Osteoblast (primary cell): ENCODE measurements at places on chromosomes 3 and 15. TPM values are rescaled to one million over a fixed set of nuclear protein-coding genes. Genes with fewer than 3 reads are reported as not detected.
A peak's percentile ranks its signal among the peaks of the same experiment; 100 is the strongest.

Gene SLC28A1
- not detected in 2 replicates for total RNA-seq

Gene DAPK2
- total RNA-seq, result 23.5 and 31.8 TPM in 2 replicates

Gene TM4SF1
- total RNA-seq, result 209 and 210 TPM in 2 replicates

Gene ALDH1A3
- 54.6 and 61.6 TPM in 2 replicates for total RNA-seq

GRCh38 chr3:64082411-64082810 lies 59.1 kb upstream of the PSMD6 start:
- H3K27ac ChIP-seq, result no peak overlapping the region
- DNase-seq, result peak; percentile 52
- no peaks in the 10 kb centered on the region for H3K4me1 ChIP-seq
- no peaks in the 10 kb centered on the region for H3K36me3 ChIP-seq

DNA sequence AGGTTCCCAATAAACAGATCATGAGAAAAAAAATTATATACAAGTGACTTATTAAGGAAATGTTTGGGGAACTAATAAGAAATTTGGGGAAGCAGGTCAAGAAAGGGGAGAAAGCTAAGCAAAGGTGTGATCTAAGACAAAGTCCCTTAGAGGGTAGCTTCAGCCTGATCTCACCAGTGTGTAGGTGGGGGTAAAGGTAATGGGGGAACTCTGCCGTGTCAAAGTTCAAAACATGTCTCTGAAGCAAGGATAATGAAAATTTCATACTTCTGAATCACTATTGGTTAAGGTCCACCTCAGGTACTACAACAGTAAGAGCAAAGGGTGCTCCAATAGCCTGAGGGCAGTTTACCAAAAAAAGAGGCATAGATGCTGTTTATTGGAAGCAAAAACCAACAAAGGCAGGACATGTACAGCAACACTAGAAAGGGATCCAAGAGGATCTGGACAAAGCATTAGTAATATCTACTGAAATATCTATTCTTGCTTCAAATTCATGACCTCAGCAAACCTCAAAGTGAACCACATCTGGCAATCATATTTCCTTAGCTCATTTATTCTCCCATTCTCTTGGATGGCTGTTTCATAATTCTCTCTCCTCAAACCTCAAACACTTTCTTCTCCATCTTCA lies 6.9 kb downstream of the ACAD11 start:
- no peak overlapping the region for H3K27ac ChIP-seq
- DNase-seq, result no peak
- peaks cover 8% of the 10 kb centered on the region for H3K4me1 ChIP-seq
- no peak overlapping the region for H3K4me3 ChIP-seq

DNA sequence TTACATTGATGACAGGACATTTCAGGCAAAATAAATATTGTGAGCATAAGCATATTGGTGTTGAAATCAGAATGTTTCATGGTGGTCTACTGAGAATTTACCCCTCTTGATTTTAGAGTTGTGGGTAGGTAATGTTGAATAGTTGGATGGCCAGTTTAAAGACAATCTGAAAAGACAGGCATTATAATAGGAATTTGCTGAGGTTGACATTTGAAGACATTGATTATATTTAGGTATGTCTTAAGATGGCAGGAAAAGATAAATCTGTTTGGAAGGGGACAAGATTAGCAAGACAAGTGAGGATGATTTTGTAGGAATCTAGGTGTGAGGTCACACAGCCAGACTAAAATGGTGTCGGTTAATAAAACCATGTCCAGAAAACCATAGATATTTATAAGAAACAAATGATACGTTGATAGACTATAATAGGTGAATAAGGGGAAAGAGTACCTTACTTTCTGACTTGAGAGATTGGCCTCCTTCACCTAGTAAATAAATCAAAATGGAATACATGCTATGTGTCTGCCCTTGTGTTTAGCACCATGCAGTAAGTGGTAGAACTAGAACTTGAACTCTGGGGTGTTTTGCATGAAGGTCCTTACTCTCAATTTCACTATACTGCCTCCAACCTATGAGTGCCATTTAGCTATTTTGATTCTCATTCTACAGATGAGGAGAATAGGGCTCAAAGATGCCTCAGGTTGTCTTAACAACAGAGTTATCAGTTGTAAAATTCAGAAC lies 57.9 kb downstream of the ALCAM start:
- H3K4me3 ChIP-seq, result no peak overlapping the region
- H3K4me1 ChIP-seq, result peaks cover 12% of the 10 kb centered on the region
- no peak for DNase-seq
- no peaks in the 10 kb centered on the region for H3K27me3 ChIP-seq
- no peaks in the 10 kb centered on the region for H3K36me3 ChIP-seq

GRCh38 chr3:55682461-55682860 lies 195.4 kb upstream of the WNT5A start:
- H3K27ac ChIP-seq, result no peak overlapping the region
- DNase-seq, result no peak
- H3K36me3 ChIP-seq, result no peaks in the 10 kb centered on the region
- peaks cover under 1% of the 10 kb centered on the region for H3K27me3 ChIP-seq

- H3K4me3 ChIP-seq, result peak overlapping the region; percentile 96
- no peak for DNase-seq
- H3K27ac ChIP-seq, result peak overlapping the region; percentile 37
Observed at GRCh38 chr3:108088697-108089096, 2.1 kb downstream of the CD47 start.

DNA sequence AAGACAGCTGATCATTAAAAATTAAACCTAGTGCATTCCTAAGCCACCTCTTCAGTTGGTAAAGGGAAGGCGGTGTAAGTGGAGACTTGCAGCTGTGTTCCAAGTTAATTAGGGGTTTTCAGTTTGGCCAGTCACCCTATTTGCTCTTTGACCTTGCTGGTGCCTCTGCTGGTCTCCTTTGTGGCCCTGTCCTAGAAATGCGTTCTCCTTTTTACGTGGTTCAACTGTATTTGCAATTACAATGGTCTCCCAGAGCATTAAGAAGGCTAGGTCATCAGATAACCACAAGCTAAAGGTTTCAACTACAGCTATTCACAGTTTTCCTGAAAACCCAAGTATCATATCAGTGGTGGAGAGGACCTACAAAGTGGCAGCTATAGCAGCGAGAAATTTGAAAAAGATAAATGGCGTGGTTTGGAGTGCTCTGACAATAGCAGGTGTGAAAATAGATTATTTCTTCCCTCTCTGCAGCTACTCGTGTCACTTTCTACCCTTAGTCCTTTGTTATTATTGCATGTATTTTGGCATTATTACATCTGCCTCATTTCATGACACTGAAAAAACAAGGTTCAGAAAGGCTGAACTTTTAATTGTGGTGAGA lies 203.5 kb upstream of the TBC1D5 start:
- H3K36me3 ChIP-seq, result no peaks in the 10 kb centered on the region
- no peak for DNase-seq
- no peak overlapping the region for H3K27ac ChIP-seq
- no peak overlapping the region for H3K4me3 ChIP-seq
- no peaks in the 10 kb centered on the region for H3K4me1 ChIP-seq
- H3K27me3 ChIP-seq, result no peaks in the 10 kb centered on the region

DNA sequence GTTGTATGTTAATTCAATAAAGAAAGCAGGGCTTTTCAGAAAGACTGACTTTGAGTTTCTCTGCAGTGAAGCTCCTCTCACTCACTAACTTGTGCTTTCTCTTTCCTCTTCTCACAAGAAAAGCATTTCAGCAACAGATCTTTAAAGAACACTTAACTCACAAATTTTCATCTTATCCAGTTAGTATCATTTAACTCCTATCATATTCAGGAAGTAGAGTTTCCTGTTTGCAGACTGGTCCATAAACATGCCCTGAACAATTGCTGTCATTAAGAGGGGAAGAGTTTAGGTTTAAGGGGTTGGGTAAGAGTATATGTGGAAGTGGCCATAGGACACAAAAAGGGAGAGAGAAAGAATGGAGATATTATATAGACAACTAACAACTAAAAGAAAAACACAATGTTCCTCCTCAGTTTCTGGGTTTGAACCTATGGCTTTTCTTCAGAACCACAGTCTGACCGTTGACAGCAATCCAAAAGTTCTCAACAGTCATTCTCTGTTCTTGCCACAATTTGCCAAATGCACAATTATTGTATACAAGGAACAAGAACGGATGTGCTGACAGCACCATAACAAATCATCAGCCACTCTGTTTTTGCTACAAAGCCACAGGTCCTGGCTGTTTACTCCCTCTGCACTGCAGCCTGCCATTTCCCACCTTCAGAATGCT lies 63.9 kb downstream of the CHAC1 start:
- peaks cover 8% of the 10 kb centered on the region for H3K4me1 ChIP-seq
- peak overlapping the region; percentile 24 for H3K27ac ChIP-seq
- H3K36me3 ChIP-seq, result peaks cover 50% of the 10 kb centered on the region
- H3K27me3 ChIP-seq, result no peaks in the 10 kb centered on the region
- no peak overlapping the region for H3K4me3 ChIP-seq

DNA sequence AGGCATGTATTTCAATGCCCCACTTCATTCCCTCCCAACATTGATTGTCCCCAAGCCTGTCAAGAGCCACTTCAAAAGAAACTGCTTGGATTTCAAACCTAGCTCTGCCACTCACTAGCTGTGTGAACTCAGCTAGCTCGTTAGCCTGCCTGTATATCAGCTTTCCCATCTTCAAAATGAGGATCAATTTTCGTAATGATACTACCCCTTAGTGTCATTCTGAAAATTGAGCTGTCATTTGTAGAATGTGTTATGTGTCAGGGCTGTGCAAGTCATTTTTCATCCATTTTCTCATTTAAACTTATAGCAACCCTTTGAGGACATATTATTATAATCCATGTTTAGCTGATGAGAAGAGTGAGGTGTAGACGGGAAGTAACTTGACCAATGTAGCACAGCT lies 88.6 kb downstream of the TRIM42 start:
- no peak overlapping the region for H3K27ac ChIP-seq
- no peak for DNase-seq
- no peak overlapping the region for H3K4me3 ChIP-seq
- no peaks in the 10 kb centered on the region for H3K36me3 ChIP-seq
- H3K4me1 ChIP-seq, result no peaks in the 10 kb centered on the region

DNA sequence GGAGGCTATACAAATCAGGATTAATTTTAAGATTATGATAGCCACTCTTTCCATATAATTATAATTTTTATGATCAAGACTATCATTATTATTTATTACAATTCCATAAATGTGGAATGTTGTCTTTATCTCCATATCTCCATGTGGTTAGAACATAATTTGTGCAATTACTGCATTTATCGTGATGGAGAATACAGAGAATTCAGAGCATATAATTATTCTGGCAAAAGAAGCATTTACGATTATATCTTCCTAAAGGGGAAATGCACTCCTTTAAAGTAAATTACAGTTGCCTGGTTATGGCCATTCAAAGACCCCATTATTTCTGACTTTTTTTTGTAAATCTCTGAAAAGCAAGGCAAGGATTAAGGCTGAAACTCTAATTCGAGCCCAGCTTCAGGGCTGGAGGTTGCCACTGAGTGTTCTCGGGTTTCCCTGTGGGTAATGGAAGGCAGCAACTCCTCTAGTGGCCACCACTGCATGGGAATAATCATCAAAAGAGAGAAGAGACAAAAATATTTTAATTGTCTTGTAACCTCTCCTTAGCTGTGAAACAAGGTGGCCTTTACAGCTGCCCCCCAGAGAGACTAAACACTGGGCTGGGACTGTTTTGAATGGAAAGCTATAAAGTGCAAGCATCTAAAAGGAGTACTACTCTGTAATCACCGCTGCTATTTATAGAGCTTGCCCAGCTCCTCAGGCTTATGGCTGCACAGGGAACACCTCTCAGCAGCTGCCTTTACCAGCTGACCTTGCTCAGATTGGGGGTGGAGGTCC lies 59.8 kb upstream of the PRTG start:
- no peaks in the 10 kb centered on the region for H3K36me3 ChIP-seq
- H3K4me1 ChIP-seq, result peaks cover 8% of the 10 kb centered on the region
- no peak overlapping the region for H3K4me3 ChIP-seq
- H3K27ac ChIP-seq, result no peak overlapping the region
